A549 treated with RU486 at 1 μM for 4 hours (cell line): ENCODE measurements at places on chromosomes 11 and 22. TPM values are rescaled to one million over a fixed set of nuclear protein-coding genes. Genes with fewer than 3 reads are reported as not detected.

The USH1C gene
- 0.74 to 1.5 TPM (median 1.3 TPM) in 5 replicates for total RNA-seq

The MYBPC3 gene
- 0.06 to 0.13 TPM (median 0.08 TPM) in 5 replicates for total RNA-seq

The SPDYC gene
- total RNA-seq, result not detected in 5 replicates

The MMP11 gene
- total RNA-seq, result 0.17 to 0.42 TPM (median 0.33 TPM) in 4 of 5 replicates, not detected in the other

The PRRG4 gene
- 0.40 to 0.79 TPM (median 0.53 TPM) in 5 replicates for total RNA-seq

The ARHGAP42 gene
- 4.1 to 8.3 TPM (median 7.5 TPM) in 5 replicates for total RNA-seq

The CHRM1 gene
- total RNA-seq, result 0.05 TPM in 1 of 5 replicates, not detected in the others

The CCS gene
- total RNA-seq, result 24.8 to 30.2 TPM (median 26.8 TPM) in 5 replicates

The HOATZ gene
- not detected in 5 replicates for total RNA-seq

The CTSW gene
- 0.09 to 0.19 TPM in 2 of 5 replicates, not detected in the others for total RNA-seq

The SSTR3 gene
- total RNA-seq, result not detected in 5 replicates

The TREH gene
- total RNA-seq, result not detected in 5 replicates
